NCI-H69 (cell line): ENCODE measurements at places on chromosomes 3 and 15.
A peak's percentile ranks its signal among the peaks of the same experiment; 100 is the strongest.

DNA sequence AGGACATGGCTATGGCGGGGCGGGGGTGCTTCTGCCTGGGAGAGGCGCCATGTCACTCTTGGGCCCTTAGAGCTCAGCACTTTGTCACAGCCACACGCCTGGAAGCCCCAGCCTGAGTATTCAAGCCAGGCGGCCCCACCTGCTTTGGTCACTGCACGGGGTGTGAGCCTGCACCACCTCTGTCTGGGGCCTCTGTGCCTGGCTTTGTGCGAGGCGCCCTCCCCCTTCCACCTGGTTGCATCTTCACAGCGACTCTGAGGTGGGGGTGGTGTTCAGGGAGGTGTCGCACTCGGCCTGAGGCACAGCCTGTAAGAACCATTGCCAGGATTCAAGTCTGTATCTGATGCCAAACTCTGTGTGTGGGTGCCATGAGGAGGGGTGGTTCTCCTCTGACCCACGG, 24.1 kb downstream of the ACAD9 start:
- no peak for DNase-seq

- DNase-seq: no peak
These were observed 5.6 kb downstream of the SLC25A38 start for GRCh38 chr3:39388741-39389248.

GRCh38 chr3:29936054-29936453, 655.2 kb downstream of the RBMS3 start:
- no peak for DNase-seq

GRCh38 chr15:68578980-68579935, at the start of gene CORO2B:
Gene CORO2B, plus strand, starts transcription at chr15:68578993. Its CDS starts 270 bp downstream, at chr15:68579263.
- DNase-seq: peak; percentile 82

DNA sequence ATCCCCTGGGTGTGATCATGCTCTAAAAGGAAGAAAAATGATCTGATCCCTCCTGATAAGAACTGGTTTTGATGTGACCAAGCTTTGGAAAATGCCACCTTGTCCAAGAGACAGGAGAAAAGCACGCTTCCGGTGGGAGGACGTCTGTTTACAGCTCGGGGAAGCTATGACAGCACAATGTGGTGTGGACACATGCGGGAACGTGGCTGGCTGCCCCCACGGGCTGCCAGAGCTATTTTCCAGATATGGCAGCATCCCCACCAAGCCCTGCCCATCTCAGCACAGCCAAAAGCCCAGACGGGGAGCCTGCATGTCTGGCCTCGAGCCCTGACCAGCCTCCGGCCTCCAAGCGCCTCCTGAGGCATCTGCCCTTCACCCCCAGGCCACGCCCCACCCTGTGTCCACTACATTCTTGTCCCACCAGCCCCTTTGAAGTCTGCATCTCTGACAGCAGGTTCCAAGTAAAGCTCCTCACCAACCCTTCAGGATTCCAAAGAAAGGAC, 63.2 kb upstream of the HRH1 start:
- DNase-seq: no peak
